Ascending aorta (tissue), 2 donors: ENCODE measurements at places on chromosomes 3 and 15. TPM values are rescaled to one million over a fixed set of nuclear protein-coding genes. Genes with fewer than 3 reads are reported as not detected.

GRCh38 chr15:43748376-43748775 is 2.1 kb downstream of the PDIA3 start:
- peak overlapping the region; percentile 85 for H3K4me3 ChIP-seq
- peaks cover 14% of the 10 kb centered on the region for H3K4me1 ChIP-seq
- H3K27ac ChIP-seq = no peak overlapping the region
- H3K27me3 ChIP-seq = no peaks in the 10 kb centered on the region
- peaks cover 9% of the 10 kb centered on the region for H3K36me3 ChIP-seq

Gene PP2D1
- not detected for total RNA-seq

- peak overlapping the region; percentile 80 for H3K4me3 ChIP-seq
- H3K4me1 ChIP-seq = peaks cover 29% of the 10 kb centered on the region
These were observed 2.0 kb downstream of the ATP10A start for GRCh38 chr15:25860885-25861866.

GRCh38 chr15:43880406-43881194 is 53.8 kb downstream of the WDR76 start:
- H3K27me3 ChIP-seq = no peaks in the 10 kb centered on the region
- DNase-seq = no peak
- no peak overlapping the region for H3K4me3 ChIP-seq
- H3K36me3 ChIP-seq = no peaks in the 10 kb centered on the region
- no peak overlapping the region for H3K27ac ChIP-seq

- no peaks in the 10 kb centered on the region for H3K36me3 ChIP-seq
- H3K27me3 ChIP-seq = no peaks in the 10 kb centered on the region
- peaks cover 10% of the 10 kb centered on the region for H3K4me1 ChIP-seq
- no peak for DNase-seq
These were observed 36.5 kb upstream of the TIMP4 start for GRCh38 chr3:12195231-12195630.

DNA sequence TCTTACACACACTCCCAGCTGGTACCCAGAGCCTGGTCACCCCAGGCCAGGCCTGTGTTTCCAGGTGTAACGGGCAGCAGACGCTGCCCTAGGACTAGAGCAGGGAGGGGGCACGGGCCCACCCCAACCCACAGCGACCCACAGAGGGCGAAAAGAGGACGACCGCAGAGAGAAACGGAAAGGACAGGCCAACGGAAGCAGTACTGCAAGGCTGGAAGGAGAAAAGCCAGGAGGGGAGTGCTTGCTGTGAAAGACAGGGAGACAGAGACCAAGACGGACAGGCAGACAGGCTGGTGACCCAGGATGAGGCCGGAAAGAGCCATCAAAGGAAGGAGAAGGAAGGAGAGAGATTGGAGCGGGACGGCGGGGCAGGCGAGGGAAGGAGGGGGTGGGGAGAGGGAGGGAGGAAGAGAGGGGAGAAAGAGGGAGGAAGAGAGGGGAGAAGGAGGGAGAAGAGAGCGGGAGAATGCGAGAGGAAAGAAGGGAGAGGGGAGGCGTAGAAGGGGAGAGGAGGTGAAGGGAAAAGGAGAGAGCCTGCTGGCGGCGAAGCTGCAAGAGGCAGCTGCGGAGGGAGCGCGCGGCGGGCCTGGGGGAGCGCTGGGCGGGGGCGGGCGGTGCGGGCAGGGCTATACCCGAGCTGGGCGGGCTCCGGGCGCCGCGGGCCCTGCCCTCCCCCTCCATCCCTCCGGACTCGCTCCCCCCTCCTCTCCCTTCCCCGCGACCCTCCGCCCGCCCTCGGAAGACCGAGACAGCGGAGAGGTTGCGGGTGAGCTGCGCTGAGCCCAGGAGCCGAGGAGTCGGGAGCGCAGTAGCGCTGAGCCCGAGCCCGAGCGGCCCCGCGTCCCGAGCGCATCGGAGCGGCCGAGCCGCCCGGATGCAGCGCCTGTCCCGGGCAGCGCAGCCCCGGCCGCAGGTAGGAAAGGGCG is at the start of gene SLC6A1:
Gene SLC6A1 (plus strand): TSS at position 732 of the 926 bp plus-strand sequence. CDS start 24,464 bp downstream, outside the sequence.
- DNase-seq = no peak
- no peaks in the 10 kb centered on the region for H3K36me3 ChIP-seq
- H3K4me3 ChIP-seq = peak within 1 kb of the TSS; percentile 56
- H3K4me1 ChIP-seq = no peaks in the 10 kb centered on the region
- H3K27me3 ChIP-seq = no peaks in the 10 kb centered on the region

DNA sequence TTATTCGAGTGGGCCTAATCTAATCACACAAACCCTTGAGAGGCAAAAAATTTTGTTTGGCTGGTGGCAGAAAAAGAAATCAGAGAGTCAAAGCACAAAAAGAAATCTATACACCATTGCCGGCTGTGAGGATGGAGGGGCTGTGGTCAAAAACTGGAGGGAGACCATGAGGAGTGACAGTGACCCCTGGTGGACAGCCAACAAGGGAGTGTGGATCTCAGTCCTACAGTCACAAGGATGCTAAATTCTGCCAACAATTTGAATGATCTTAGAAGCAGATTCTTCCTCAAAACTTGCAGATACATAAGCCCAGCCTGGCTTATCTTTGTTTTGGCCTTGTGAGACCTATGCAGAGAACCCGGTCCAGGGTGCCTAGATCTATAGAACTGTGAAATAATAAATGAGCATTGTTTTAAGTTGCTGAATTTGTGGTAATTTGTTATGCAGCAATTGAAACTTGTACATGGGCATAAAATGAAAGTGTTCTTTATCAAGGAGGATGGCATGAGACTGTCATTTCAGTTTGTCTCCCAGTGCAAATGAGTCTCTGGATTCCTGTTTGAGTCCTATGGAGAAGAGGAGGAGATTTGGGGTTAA is 103.0 kb upstream of the ARHGEF26 start:
- H3K4me3 ChIP-seq = no peak overlapping the region
- H3K27me3 ChIP-seq = no peaks in the 10 kb centered on the region
- no peaks in the 10 kb centered on the region for H3K4me1 ChIP-seq
- DNase-seq = no peak
- no peak overlapping the region for H3K27ac ChIP-seq

Gene CEP63
- 5.3 TPM for total RNA-seq

GRCh38 chr3:47782446-47783308 is 984 bp upstream of the SMARCC1 start:
- H3K27ac ChIP-seq = peak overlapping the region; percentile 97
- peaks cover 18% of the 10 kb centered on the region for H3K4me1 ChIP-seq
- DNase-seq = no peak
- peak overlapping the region; percentile 75 for H3K4me3 ChIP-seq

DNA sequence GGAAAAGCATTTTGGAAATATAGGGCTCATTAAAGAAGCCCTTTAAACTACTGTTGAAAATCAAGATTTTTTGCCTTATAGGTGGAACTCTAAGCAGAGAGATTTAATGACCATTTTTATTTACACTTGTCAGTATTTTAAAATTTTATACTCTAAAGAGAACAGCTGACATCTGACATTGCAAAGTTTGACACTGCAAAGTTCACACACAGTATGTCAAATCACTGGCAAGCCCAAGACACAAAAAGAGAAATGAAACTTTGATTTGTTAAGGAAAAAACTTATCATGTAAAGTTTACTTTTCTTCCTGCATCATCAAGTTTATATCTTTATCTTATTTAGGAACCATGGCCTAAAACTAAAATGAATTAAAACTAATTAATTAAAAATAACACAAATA is 40.2 kb downstream of the DPH6 start:
- H3K36me3 ChIP-seq = no peaks in the 10 kb centered on the region
- DNase-seq = no peak
- no peaks in the 10 kb centered on the region for H3K27me3 ChIP-seq
- H3K4me3 ChIP-seq = peak overlapping the region; percentile 16
- H3K27ac ChIP-seq = no peak overlapping the region
- H3K4me1 ChIP-seq = peaks cover 13% of the 10 kb centered on the region

Gene COL6A5
- total RNA-seq = not detected

Gene LEKR1
- total RNA-seq = not detected

Gene PRRT3
- 1.1 TPM for total RNA-seq

GRCh38 chr3:147651107-147651778 is 242.1 kb downstream of the ZIC1 start:
- H3K27me3 ChIP-seq = no peaks in the 10 kb centered on the region
- no peak overlapping the region for H3K4me3 ChIP-seq
- no peak for DNase-seq
- peaks cover 3% of the 10 kb centered on the region for H3K4me1 ChIP-seq
- no peaks in the 10 kb centered on the region for H3K36me3 ChIP-seq
- no peak overlapping the region for H3K27ac ChIP-seq

Gene EHHADH
- total RNA-seq = 1.8 TPM

- no peaks in the 10 kb centered on the region for H3K4me1 ChIP-seq
- no peak for DNase-seq
- peak overlapping the region; percentile 59 for H3K27ac ChIP-seq
- H3K36me3 ChIP-seq = no peaks in the 10 kb centered on the region
These were observed 120.2 kb upstream of the MBNL1 start for GRCh38 chr3:152148579-152148978.

Gene ITIH1
- 2.0 TPM for total RNA-seq

DNA sequence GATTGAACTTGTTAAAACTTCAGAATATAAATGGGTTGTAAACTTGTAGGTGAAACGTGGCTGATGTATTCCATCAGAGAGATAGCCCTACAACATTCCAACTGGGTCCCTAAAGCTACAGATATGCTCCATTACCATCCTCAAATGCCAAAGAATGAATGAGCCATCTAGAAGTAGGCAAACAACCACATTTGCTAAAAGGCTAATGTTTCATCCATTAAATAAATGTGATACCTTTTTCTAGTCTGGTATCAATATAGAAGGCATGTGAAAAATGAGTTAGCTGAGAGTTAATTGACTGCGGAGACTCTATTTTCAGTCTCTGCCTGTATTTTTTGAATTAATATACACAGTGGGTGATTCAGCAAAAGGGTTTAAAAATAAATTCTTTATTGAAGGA is 203.8 kb downstream of the RBMS3 start:
- H3K4me1 ChIP-seq = no peaks in the 10 kb centered on the region
- DNase-seq = no peak
- no peaks in the 10 kb centered on the region for H3K27me3 ChIP-seq
- H3K4me3 ChIP-seq = no peak overlapping the region
- H3K27ac ChIP-seq = no peak overlapping the region

Gene ESYT3
- total RNA-seq = not detected

DNA sequence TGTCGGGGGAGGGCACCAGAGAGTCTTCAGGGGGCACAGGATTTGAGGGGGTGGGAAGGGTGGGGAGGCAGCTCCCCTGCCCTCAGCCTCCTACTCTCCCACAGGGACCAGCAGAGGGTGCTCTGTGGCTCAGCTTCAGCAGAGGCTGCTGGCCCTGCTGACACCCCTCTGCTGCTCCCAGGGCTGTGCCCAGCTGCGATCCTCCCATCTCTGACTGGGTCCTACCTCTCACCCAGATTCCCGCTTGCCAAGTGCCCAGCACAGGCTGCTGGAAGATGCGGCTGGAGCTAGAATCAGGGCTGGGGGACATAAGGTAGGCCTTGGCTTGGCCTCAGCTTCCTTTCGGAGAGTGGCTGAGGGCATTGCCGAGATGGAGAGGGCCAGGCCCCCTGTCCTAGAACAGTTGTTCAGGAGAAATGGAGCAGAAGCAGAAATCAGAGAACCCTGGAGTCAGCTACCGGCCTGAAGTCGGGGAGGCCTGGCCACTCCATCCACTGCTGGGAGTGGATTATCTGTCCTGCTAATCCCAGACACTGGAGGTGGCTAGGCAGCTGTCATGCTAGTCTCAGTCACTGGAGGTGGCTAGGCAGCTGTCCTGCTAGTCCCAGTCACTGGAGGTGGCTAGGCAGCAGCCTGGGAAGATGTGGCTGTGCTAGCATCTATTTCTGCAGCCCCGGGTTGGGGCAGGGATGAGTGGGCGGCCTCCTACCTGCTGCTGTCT is 3.9 kb downstream of the GRM2 start:
- no peak overlapping the region for H3K4me3 ChIP-seq
- no peaks in the 10 kb centered on the region for H3K27me3 ChIP-seq

GRCh38 chr3:12301031-12301430 is 12.2 kb downstream of the PPARG start:
- no peak overlapping the region for H3K27ac ChIP-seq
- no peaks in the 10 kb centered on the region for H3K27me3 ChIP-seq
- no peak overlapping the region for H3K4me3 ChIP-seq
- no peaks in the 10 kb centered on the region for H3K4me1 ChIP-seq
- no peaks in the 10 kb centered on the region for H3K36me3 ChIP-seq

GRCh38 chr15:48392356-48392755 is 61.1 kb downstream of the DUT start:
- H3K27me3 ChIP-seq = no peaks in the 10 kb centered on the region
- H3K27ac ChIP-seq = peak overlapping the region; percentile 86
- H3K4me3 ChIP-seq = no peak overlapping the region
- no peaks in the 10 kb centered on the region for H3K36me3 ChIP-seq
- peak; percentile 79 for DNase-seq
- H3K4me1 ChIP-seq = peaks cover 11% of the 10 kb centered on the region

DNA sequence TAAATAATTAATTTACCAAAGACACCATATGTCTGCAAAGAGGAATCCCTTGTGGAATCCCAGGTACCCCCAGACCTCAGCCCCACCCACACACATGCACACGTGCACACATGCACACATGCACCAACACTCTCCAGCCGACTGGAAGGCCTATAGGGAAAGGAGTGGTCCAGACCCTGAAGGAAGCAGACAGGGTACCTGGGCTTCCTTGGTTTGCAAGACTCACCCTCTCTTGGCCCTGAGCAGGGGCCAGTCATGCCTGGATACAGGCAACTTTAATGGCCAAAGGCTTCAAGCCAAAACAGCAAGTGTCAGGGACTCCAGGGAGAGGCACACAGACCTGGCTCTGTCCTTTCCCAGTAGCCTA is 8.9 kb upstream of the HAPLN3 start:
- H3K27me3 ChIP-seq = no peaks in the 10 kb centered on the region
- no peak overlapping the region for H3K4me3 ChIP-seq
- H3K27ac ChIP-seq = peak overlapping the region; percentile 94
- DNase-seq = peak; percentile 1
- peaks cover 78% of the 10 kb centered on the region for H3K4me1 ChIP-seq
